ENCODE measurements at places on chromosomes 16 and 17.

DNA sequence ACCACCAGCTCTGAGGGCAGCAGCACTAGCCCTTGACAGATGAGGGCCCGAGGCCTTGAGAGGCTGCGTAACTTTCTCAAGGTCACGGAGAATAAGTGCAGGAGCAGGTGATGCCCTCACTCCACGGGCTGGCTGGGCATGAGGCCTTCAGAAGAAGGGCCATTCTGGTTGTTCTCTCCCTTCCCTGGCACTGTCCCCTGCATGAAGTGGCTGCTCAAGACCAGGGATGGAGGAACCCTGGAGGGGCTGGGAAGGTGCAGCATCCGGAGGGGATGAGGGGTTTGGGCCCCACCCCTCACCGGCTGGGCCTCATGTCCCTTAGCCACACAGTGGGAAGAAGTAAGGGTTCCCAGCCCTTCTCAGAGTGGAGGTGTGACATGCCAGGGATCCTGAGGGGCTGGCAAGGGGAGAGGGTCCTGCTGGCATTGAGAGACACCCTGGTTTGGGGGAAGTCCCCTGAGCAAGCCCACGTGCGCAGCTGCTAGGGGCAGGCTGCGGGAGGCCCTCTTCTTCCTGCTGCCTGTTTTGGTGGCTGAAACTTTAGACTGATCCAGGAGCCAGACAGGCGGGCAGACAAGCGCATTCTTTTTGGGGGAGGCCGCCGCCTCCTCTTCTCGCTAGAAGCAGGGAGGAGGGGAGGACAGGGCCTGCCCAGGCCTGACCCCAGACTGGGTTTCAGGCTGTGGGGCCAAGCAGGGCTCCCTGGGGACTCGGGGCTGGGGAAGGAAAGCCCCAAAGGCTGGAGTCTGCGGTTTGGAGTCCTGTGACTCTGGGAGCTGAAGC is 74.0 kb downstream of the N4BP1 start:
- no peak for DNase-seq
- peaks cover 25% of the 10 kb centered on the region for H3K4me1 ChIP-seq
- H3K27ac ChIP-seq, result peak overlapping the region; percentile 81
- peaks cover 3% of the 10 kb centered on the region for H3K36me3 ChIP-seq

GRCh38 chr16:1580956-1581355 is 30.9 kb downstream of the IFT140 start:
- H3K27ac ChIP-seq, result no peak overlapping the region
- no peaks in the 10 kb centered on the region for H3K27me3 ChIP-seq
- H3K36me3 ChIP-seq, result peaks cover 39% of the 10 kb centered on the region
- H3K4me1 ChIP-seq, result no peaks in the 10 kb centered on the region
- no peak overlapping the region for H3K4me3 ChIP-seq
- DNase-seq, result no peak

DNA sequence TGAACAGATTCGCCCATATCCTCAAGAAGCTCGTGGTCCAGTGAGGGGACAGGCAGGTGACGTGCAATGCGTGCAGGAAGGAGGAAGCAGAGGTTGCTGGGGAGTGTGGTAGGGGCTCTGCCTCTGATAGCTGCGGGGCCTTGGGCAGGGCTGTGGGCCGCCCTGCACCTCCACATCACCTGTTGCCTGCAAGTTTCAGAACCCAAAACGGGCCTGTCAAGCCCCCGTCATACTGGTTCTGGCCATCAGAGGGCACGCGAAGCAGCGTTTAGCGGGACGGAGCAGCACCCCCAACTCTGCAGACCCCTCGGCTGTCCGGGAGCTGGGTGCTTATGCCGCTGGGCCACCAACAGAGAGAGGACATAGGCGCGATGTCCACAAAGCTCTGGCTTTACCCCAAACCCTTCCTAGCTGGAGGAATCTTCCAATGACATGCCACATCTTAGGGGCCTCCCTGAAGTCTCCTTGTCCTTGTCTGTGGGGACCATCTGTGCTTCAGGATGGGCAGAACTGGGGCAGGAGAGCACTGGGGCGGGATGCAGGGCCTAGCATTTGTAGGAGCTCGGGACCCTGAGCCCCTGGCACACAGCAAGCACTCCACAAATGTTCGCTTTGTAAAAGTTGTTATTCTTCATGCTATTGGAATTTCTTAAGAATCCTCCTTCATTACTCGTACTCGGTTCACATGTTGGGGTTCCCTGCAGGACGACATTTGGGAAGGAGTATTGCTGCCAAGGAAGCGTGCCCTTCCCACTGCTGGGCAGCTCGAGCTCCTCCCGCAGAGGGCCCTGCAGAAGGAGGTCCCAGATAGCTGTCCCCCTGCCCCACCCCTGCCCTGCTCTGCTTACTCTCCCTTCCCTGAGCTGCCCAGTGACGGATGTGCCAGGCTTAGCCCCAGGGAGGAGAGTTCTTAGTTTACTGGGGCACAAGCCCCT is 64.3 kb downstream of the CNGB1 start:
- H3K4me3 ChIP-seq, result no peak overlapping the region
- no peaks in the 10 kb centered on the region for H3K4me1 ChIP-seq
- no peak for DNase-seq
- peaks cover 27% of the 10 kb centered on the region for H3K27me3 ChIP-seq

- no peaks in the 10 kb centered on the region for H3K36me3 ChIP-seq
- no peak overlapping the region for H3K27ac ChIP-seq
- peaks cover 4% of the 10 kb centered on the region for H3K27me3 ChIP-seq
- H3K4me1 ChIP-seq, result peaks cover 7% of the 10 kb centered on the region
- H3K4me3 ChIP-seq, result no peak overlapping the region
These were observed 2.8 kb upstream of the SMIM36 start for GRCh38 chr17:55513885-55514590.

DNA sequence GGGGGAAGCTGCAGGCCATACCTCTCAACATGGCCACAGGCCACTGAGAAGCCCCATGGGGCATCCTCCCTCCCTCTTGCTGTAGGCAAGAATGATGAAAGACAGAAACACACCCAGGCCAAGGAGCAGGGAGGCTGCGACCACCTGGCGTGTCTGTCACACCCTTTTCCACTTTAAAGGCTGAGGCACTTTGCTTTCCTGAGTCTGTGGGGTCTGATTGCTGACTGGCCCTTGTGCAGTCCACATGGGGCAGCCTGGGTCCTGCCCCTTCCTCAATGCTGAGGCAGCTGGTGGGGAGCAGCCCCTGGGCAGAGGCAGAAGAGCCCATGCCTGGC is 8.7 kb downstream of the TMEM204 start:
- H3K27me3 ChIP-seq, result no peaks in the 10 kb centered on the region
- peaks cover 5% of the 10 kb centered on the region for H3K36me3 ChIP-seq
- no peak overlapping the region for H3K27ac ChIP-seq
- no peak overlapping the region for H3K4me3 ChIP-seq

- H3K4me1 ChIP-seq, result no peaks in the 10 kb centered on the region
- no peak overlapping the region for H3K27ac ChIP-seq
- H3K36me3 ChIP-seq, result peaks cover 22% of the 10 kb centered on the region
- no peak overlapping the region for H3K4me3 ChIP-seq
- H3K27me3 ChIP-seq, result no peaks in the 10 kb centered on the region
These were observed 16.6 kb downstream of the TUBD1 start for GRCh38 chr17:59876107-59876506.

DNA sequence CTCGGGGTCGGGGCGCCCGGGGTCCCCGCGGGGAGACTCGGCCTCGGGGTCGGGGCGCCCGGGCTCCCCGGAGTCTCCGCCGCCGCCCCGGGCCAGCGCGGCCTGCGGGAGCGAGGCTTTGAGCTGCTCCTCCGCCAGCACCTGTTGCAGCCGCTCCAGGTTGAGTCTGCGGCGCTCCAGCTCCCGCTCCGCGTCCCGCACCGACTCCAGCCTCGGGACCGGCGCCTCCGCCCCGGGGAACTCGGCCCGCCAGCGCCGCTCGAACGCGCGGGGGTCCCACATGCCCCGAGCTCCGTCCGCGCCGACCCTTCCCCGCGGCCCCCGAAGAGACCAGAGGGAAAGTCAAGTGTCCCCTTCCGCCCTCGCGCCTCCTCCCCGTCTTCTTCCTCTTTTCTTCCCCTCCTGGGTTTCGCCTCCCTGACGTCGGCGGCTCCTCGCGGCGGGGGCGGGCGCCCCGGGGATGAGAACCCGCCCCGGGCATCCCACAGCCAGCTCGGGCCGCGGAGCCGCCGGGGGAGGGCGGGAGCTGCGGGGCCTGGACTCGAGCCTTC is 40.8 kb upstream of the BHLHA9 start:
- H3K4me3 ChIP-seq, result no peak overlapping the region
- no peaks in the 10 kb centered on the region for H3K36me3 ChIP-seq
- DNase-seq, result peak; percentile 57
- H3K4me1 ChIP-seq, result peaks cover 10% of the 10 kb centered on the region
- H3K27me3 ChIP-seq, result peaks cover 76% of the 10 kb centered on the region

DNA sequence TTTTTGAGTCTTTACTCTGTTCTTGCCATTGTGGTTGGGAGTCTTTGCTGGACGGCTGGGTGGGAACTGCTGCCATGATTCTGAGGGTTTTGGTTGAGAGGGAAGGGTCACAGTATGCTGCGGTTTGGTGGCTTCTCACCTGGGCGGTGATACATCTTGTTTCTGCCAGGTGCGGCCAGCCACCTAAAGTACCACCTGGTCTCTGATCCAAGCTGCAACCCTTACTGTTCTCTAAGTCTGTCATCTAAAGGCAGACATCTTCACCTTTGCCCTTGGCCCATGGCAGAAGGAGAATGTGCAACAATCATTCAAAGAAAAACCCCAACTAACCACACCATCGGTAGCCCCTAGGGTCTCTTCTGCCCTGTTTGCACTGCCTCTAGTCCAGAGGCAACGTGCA is 19.6 kb upstream of the MPO start:
- peak; percentile 17 for DNase-seq
- H3K4me3 ChIP-seq, result no peak overlapping the region
- no peak overlapping the region for H3K27ac ChIP-seq
- H3K27me3 ChIP-seq, result peaks cover 18% of the 10 kb centered on the region
- H3K36me3 ChIP-seq, result no peaks in the 10 kb centered on the region
- no peaks in the 10 kb centered on the region for H3K4me1 ChIP-seq

DNA sequence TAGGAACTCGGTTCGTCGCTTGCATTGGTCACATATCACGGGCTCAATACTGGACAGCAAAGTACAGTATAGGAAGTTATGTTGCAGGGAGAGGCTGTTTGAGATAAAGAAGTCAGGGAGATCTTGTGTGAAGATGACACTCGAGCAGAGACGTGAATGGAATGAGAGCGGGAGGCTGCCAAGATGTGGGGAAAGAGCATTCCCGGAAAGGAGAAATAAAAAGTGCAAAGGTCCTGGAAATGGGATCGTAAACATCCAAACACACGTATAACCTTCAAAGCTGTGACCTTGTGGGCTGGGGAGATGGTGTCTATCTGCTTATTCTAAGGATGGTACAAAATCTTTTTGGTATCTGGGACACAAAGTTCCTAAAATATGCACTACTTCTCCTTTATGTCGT is 43.0 kb upstream of the MYOCD start:
- no peak for DNase-seq
- H3K36me3 ChIP-seq, result no peaks in the 10 kb centered on the region
- no peak overlapping the region for H3K27ac ChIP-seq

- no peak for DNase-seq
- no peaks in the 10 kb centered on the region for H3K4me1 ChIP-seq
- peaks cover 5% of the 10 kb centered on the region for H3K27me3 ChIP-seq
- no peaks in the 10 kb centered on the region for H3K36me3 ChIP-seq
These were observed 11.0 kb downstream of the UBALD1 start for GRCh38 chr16:4603624-4604170.

- DNase-seq, result no peak
- H3K27me3 ChIP-seq, result peaks cover 52% of the 10 kb centered on the region
- no peak overlapping the region for H3K27ac ChIP-seq
- H3K4me3 ChIP-seq, result no peak overlapping the region
- H3K36me3 ChIP-seq, result no peaks in the 10 kb centered on the region
These were observed 52.8 kb downstream of the TOX3 start for GRCh38 chr16:52494145-52494544.

DNA sequence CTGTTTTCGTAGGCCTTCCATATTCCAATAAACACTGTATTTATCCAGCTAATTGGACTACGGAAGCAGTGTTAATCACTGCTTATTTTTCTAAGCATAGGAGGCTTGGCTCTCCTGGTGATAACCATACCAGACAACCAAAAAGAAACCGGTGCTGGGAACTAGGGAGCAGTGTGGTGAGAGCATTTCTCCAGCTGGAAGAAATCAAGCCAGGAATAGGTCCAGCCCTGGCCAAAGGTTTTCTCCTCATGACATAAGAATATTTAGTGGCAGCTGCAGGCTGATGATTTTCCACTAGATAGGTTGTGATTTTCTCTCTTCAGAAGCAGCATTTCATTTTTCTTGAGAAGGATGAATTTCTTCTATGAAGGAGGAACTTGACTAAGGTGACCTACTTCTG is 141.5 kb downstream of the TRIM37 start:
- no peaks in the 10 kb centered on the region for H3K27me3 ChIP-seq
- H3K27ac ChIP-seq, result no peak overlapping the region
- DNase-seq, result no peak
- H3K4me1 ChIP-seq, result peaks cover 8% of the 10 kb centered on the region

GRCh38 chr17:7413346-7413985 is 5.8 kb downstream of the NLGN2 start:
- H3K4me3 ChIP-seq, result no peak overlapping the region
- DNase-seq, result no peak
- no peak overlapping the region for H3K27ac ChIP-seq
- H3K4me1 ChIP-seq, result peaks cover 11% of the 10 kb centered on the region
- no peaks in the 10 kb centered on the region for H3K27me3 ChIP-seq
- peaks cover 38% of the 10 kb centered on the region for H3K36me3 ChIP-seq

DNA sequence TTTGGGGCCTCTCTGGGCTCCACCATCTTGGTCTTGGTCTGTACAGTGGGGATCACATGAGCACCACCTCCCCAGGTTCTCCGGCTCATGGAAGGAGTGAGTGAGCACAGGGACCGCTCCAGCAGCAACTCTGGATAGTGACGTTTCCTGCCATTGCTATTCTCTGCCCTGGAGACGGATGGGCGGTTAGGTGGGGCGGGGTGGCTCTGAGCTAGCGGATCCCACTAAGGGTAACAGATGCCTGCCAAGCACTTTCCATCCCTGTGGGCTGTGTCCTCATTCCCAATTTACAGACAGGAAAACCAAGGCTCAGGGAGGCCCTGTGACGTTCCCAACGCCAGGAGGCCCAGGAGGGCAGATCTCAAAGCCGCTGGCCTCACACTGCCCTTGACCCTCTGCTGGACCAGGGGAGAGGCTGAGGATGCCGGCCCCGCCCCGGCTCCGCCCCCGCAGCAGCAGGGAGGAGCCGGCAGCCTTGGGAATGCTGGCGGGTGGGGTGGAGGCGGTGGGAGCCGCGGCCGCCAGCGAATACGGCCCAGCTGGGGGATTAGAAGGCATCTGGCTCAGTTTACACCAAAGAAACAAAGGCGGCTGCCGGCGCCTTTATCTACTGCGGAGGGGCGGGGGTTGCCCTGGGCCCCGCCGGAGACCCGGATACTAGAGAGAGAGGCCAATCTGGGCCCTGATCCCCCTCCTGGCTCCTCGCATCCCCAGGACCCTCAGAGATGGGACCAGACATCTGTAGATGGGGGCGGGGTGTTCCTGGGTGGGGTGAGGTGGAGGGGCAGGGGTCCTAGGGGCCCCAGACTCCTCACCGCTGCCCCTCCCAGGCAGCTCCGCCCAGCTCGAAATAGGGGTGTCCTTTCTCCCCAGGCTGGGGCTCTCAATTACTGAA is 122.3 kb upstream of the CIBAR2 start:
- peaks cover 57% of the 10 kb centered on the region for H3K4me1 ChIP-seq
- DNase-seq, result peak; percentile 82
- no peaks in the 10 kb centered on the region for H3K27me3 ChIP-seq
- peak overlapping the region; percentile 62 for H3K4me3 ChIP-seq
